ENCODE measurements at places on chromosomes 7 and 10.

DNA sequence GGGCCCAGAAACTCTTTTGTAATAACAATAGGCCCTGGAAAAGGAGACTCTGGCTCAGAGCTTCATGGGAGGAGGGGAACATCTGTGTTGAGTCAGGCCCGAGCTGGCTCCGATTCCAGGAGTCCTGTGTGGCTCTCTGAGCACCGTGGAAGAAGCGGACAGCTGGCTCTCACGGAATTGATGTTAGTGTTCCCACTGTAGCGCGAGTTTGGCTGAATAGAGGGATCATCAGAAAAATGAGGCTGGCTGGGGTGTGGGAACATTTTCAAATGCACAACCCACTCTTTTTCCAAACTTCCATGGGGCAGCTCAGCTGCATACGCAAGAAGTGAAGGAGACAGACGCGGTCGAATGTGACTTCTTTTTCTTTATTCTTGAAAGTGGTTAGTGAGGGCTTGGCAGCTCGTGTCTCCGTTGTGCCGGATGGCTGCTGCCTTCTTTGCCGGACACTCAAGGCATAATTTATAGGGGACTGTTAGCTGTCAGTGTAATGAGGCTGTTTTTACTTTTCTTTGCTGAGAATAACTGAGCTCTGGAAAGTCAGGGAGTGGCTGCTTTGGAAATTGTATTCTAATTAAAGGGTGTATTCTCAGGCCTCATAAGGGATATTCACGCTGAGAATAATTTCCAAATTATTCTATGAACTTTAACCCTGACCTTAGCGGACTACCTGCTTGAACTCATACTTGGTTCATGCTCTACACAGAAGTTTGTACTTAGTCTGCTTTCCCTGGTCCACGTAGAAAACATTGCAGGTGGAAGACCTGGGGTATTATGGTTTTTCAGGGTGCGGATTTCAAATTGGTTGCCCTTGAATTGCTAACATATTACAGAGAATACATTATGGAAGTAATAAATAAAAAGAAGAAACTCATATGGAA lies 23.1 kb downstream of the MDFIC start:
- no peak for DNase-seq

- no peak for DNase-seq
Observed at GRCh38 chr10:13993169-13993568, 337.6 kb downstream of the FRMD4A start.

GRCh38 chr10:123021517-123021916 lies 12.7 kb downstream of the ACADSB start:
- no peak for DNase-seq

DNA sequence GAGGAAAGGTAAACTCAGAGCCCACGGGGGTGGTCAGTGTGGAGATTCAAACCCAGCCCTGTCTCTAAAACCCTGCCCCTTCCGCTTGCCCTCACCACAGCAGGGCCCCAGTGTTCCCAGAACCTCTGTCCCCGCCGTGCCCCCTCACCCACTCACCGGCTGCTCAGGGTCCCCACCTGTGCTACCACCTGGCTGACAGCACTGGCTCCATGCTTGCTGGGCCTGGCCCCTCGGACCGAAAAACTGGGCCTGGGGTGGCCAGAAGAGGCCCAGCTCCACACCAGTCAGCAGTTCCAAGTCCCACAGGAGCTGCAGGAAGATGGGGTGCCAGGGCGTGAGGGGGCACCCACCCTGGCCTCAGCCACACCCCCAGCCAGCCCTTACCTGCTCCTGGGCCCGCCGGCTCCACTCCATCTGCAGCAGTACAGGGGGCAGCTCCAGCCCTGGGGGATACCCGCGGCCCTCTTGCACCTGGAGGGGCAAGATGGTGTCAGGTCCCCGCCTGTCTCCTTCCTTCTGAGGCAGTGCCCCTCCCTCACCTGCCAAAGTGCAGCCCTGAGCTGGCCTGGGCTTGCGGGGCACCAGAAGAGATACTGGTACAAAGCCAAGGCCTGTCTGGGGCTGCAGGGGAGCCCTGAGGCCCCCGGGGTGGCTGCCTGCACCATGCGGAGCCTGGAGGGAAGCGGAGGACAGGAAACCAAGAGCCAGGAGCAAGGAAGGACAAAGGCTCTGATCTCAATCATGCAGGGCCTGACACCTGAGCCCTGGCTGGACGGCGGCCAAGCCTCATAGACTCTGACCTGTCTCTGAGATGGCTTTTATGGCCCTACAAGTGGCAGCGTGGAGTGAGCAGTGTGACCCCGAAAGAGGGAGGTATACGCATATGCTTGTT lies 11.7 kb downstream of the ATP6V1F start:
- no peak for DNase-seq

DNA sequence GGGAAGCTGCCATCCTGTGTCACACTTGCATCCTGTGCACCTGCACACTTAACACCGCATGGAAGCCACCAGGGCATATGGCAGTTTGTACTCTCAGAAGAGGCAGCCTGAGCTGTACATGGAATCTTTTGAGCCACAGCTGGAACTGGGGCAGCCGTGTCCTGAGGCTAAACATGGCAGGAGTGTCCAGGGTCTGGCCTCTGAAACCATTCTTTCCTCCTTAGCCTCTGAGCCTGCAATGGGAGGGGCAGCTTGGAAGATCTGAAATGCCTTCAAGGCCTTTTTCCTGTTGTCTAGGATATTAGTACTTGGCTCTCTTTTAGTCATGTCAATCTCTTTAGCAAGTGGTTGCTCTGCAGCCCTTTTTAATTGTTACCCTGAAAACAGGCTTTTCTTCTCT lies 16.4 kb downstream of the PLCE1 start:
- DNase-seq, result no peak

DNA sequence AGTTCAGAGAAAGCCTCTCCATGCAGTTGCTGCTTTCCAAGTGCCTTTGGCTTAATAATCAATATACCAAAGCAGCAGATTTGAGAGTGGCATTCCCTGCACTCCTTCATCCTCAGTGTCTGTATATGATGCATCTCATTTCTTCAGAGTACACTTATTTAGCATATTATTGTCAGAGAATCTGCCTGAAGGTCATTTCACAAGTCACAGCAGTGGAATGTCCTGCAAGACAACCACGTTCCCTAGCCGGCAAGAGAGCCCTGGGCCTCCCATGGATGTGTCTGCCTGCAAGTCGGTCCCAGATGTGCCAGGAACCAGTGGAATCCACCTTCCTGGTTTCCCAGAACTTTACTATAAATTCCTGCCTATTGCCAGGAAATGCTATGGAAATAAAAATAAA lies 289.4 kb upstream of the IGFBP3 start:
- DNase-seq, result no peak

DNA sequence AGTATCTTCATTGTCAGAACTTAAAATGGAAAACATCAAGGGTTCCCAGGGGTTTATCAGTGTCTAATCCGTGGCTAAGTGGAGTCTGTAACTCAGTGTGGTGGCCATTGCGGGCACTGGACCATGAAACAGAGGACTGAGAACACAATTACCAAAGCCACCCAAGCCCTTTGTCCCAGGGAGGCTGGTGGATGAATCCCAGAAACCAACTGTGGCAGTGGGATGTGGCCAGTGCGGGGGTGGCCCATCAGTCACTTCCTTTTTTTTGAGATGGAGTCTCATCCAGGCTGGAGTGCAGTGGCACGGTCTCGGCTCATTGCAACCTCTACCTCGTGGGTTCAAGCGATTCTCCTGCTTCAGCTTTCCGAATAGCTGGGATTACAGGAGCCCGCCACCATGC lies 61.8 kb downstream of the TACC2 start:
- no peak for DNase-seq

DNA sequence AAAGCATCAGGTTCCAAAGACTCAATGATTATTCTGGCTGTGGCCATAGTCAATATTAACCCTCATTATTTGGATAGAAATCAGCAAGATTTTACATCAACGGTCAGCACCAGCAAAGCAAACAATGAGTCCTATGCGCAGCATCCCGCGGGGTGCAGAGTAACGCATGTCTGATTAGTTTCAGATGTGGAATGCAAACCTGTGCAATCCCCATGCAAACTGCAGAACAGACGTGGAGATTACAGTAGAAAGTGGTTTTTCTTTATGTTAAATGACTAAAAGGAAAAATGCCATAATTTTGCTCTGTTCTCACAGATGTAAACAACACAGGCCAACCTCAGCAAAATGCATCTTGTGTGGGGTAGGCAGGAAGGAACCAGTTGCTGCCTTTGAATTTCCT lies 258.1 kb upstream of the GRB10 start:
- DNase-seq, result no peak

GRCh38 chr10:28939281-28940157 lies 262.2 kb downstream of the BAMBI start:
- DNase-seq, result no peak

- no peak for DNase-seq
Observed at GRCh38 chr10:93873420-93874115, 20.2 kb upstream of the SLC35G1 start.

DNA sequence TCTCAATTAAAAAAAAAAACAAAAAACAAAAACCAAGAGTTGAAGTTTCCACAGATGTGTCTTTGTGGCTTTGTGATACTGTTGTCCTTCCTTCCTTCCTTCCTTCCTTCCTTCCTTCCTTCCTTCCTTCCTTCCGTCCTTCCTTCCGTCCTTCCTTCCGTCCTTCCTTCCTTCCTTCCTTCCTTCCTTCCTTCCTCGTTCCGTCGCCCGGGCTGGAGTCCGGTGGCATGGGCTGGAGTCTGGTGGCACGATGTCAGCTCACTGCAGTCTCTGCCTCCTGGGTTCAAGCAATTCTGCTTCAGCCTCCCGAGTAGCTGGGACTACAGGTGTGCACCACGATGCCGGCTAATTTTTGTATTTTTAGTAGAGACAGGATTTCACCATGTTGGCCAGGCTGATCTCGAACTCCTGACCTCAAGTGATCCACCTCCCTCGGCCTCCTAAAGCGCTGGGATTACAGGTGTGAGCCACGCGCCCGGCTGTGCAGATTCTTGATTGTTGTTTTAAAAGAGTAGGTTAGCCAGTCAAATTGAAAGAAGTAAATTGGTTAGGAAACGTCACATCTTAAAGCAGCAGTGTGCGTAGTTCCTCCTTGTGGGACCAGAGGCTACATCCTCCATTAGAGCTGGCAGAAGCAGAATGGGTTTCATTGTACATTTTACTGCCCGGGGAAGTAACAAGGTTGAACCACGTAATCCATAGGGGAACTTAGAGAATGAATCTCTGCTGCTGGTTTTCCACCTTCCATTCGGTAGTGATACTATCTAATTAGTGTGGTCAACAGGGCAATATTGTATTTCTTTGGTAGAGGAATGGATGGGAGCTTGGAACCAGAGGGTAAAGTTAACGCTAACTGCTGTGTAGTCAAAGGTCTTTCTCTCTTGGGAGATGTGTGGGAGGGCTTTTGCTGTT lies 20.6 kb downstream of the DNAJB6 start:
- peak; percentile 30 for DNase-seq

DNA sequence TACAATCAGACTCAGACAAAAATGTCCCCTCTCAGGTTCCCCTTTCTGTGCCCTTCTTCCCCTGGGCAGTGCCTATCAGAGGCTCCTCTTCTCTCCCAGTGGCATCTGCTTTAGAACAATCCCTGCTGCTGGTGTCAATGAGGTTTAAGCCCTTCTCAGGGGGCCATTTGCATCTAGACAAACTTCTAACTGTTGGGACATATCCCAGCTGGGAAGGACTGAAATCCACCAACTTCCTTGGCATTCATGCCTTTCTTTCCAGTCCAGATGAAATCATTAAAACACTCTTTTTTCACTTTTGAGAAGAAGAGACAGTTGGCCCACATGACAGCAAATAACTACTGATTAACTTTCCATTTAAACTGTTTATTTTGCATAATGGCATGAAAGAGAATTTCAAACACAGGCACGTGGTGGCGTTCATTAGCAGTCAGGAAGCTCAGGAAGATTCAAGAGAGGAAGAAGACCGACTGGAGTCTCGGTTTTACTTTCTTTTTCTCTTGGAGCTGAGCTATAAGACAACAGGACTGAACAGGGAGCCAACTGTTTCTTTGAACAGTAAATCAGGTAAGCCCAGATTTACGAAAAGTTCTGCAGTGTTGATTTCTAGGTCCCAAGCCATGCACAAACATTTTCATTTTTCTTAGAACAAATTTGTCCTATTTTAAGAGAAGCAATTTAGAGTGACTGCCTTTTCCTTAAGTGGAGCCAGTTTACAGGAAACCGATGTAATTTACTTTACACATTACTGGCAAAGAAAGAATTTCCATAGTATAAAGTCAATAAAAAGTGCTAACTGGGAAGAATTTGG lies at the start of gene GIMAP2:
GIMAP2 (plus strand) TSS at position 488 of the 811 bp plus-strand sequence. CDS start 1,354 bp downstream, outside the sequence.
- DNase-seq, result peak; percentile 46

DNA sequence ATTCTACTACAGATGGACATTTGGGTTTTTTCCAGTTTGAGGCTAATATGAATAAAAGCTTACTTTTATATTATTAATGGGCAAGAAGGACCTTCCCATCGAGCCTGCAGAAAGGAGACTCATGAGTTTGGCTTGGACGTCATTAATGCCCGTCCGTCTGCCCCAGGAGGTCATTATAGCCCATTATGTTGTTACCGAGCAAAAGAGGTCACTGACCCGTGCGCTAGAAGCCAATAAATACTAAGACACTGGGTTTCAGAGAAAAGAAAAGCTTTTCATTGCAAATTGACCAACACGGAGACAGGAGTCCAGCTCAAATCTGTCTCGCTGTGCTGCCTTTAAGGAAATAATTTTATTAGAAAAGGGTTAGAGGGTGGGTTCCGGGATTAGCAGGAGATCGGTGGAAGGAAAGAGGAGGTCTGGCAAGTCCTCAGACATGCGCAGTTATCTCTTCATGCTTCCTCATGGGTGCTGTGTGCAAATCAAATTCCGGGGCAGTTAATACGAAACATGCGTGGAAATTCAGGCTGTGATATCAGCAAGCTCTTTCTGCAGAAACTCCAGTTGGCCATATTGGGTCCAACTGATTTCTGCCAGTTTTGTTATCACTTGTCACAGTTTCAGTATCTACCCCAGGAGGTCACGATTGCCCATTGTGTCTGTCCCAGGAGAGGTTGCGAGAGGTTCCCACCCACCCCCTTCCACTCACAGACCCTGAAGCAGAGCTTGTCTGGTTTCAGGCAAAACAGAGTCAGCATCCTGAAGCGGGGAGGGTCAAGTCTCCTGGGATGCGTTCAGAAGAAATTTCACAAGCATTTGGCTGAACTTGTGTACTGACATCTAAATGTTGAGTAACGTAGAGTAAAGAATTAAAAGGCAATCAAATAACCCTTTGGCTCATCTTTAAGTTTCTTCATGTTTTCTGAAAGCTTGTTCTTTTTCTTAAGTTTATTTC lies 1.1 kb upstream of the GALNTL5 start:
- no peak for DNase-seq

DNA sequence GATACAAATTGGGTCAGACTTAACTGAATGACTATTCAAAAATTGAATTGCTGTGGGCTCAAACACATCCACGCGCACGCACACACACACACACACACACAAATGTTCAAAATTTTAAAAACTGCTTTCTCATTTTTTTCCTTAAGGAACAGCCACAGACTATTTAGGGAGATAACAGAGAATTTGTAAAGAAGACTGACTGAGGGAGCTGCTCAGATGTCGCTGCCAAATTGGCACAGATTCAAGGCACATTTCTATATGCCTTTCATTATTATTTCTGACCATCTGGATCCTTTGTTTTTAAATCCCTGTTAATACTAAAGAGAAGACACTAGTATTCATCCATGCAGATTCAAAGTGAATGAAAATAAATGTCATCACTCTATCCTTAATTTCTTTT lies 154.8 kb downstream of the DGKB start:
- DNase-seq, result no peak

All from stimulated activated CD4-positive, alpha-beta T cell treated with anti-CD3 and anti-CD28 coated beads, Interleukin-15, amount 100 ng/mL, for 24 hours (primary cell).